ENCODE measurements at places on chromosomes 11 and 22.

DNA sequence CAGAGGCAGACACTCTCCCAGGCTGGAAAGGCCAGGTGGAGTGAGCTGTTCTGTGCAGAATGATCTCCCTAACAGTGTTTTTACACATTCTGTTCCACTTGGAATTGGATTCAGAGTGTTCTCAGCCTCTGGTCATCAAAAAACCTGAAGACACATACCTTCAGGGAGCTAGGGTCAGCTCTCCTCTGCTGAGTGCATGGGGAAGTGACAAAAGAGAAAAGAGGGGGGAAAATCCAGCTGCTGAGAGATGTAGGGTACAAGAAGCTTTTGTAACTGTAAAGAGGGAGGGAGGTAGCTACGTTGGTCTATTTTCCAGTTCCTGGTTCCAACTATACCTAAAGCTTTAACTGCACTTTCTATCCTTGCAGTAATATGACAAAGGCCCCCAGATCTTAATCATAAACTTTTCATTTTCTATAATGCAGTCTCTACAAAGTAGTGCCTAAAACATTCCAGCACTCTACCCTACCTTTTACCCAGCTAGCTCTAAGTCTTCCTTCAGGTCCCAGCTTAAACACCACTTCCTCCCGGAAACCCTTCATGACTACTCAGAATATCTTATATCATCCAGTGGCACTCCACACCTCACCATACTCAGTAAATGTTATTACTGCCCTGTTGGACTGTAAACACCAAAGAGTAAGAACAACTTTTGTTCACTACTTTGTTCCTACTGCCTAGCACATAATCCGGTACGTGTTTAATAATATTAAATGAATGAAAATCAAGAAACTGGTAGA, 9.2 kb downstream of the MAPK1 start:
- no peak for DNase-seq
- no peaks in the 10 kb centered on the region for H3K36me3 ChIP-seq
- no peak overlapping the region for H3K27ac ChIP-seq
- no peaks in the 10 kb centered on the region for H3K27me3 ChIP-seq
- no peak overlapping the region for H3K4me3 ChIP-seq
- H3K4me1 ChIP-seq, result peaks cover 82% of the 10 kb centered on the region

DNA sequence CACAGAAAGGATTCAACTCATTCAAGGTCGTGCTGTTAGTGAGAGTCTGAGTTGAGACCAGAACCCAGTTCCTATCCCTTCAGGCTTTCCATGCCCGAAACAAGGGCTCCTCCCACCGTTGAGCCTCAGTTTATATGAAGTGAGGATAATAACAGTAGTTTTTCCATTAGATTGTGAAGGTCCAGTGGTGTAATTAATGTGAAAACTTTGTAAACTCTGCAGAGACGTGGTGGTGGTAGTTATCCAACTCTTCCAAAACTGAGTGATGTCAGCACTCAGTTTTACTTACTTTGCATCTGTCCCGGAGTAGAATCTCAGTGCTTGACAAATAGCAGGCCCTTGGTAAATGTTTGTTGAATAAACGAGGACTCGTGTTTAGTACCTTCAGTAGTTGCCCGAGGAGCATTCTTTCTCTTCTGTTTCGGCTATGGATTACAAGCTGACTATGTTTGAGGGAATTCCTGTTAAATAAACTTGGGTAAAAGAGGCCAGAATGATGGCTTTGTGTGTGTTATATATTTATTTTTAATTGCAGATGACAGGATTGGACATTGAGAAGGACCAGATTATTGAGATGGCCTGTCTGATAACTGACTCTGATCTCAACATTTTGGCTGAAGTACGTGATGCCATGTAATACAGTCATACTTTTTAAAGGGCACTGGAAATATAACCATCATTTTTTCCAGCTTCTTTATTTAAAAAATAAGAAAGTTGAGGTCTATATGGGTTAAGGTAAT, 1.0 kb downstream of the REXO2 start:
- DNase-seq, result no peak
- peak overlapping the region; percentile 87 for H3K27ac ChIP-seq
- H3K4me3 ChIP-seq, result peak overlapping the region; percentile 78
- no peaks in the 10 kb centered on the region for H3K36me3 ChIP-seq
- H3K4me1 ChIP-seq, result peaks cover 29% of the 10 kb centered on the region

DNA sequence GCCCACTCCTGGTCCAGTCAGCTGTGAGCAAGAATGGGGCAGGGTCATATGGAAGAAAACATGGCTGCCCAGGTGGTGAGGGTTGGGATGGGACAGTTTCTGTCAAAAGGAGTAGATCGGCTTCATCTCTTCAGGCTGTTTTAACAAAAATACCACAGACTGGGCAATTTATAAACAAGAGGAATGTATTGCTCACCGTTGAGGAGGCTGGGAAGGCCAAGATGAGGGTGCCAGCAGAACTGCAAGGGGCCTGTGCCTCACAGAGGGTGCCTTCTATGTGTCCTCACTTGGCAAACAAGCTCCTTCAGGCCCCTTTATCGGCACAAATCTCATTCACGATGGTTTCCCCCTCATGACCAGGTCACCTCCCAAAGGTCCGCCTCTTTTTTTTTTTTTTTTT, 18.1 kb upstream of the RELT start:
- no peaks in the 10 kb centered on the region for H3K4me1 ChIP-seq
- no peaks in the 10 kb centered on the region for H3K36me3 ChIP-seq
- H3K27ac ChIP-seq, result no peak overlapping the region
- no peak overlapping the region for H3K4me3 ChIP-seq
- no peak for DNase-seq

- no peak overlapping the region for H3K27ac ChIP-seq
- no peaks in the 10 kb centered on the region for H3K27me3 ChIP-seq
- no peaks in the 10 kb centered on the region for H3K36me3 ChIP-seq
Observed at GRCh38 chr11:29507376-29507775, 509.5 kb downstream of the KCNA4 start.

- H3K4me1 ChIP-seq, result no peaks in the 10 kb centered on the region
- no peak overlapping the region for H3K4me3 ChIP-seq
- no peaks in the 10 kb centered on the region for H3K36me3 ChIP-seq
- no peak for DNase-seq
- H3K27ac ChIP-seq, result no peak overlapping the region
Observed at GRCh38 chr11:58494101-58494500, 13.8 kb downstream of the OR5B21 start.

DNA sequence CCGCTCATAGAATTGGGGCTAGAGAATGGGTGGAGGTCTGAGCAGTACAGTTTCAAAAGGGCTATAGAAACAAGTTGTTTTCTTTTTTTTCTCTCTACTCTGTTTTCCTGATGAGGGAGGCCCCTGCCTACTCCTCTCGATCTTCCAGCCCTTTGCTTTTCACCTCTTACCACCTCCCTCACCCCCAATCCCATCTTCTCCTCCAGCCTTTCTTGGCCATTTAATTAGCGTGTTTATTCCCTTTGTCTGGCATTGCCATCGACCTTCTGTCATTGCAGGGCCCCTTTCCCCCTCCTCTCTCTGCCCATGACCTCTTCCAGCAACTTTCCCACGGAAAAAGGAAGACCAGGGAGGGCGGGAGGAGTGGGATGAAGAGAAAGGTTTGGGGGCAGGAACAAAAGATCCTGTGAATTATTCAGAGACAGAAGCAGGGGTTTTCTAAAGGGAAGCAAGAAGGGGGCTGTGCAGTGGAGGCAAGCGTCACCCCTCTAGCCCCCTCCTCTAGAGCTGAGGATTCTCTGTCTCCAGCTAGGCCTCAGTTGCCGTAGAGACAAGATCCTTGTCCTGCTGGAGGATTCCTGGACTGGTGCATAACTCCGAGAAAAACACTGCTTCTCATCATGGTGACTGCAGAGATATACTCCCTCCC, 12.9 kb downstream of the DTX4 start:
- DNase-seq, result no peak
- no peaks in the 10 kb centered on the region for H3K36me3 ChIP-seq
- H3K4me1 ChIP-seq, result peaks cover 26% of the 10 kb centered on the region
- H3K27me3 ChIP-seq, result no peaks in the 10 kb centered on the region
- no peak overlapping the region for H3K4me3 ChIP-seq

DNA sequence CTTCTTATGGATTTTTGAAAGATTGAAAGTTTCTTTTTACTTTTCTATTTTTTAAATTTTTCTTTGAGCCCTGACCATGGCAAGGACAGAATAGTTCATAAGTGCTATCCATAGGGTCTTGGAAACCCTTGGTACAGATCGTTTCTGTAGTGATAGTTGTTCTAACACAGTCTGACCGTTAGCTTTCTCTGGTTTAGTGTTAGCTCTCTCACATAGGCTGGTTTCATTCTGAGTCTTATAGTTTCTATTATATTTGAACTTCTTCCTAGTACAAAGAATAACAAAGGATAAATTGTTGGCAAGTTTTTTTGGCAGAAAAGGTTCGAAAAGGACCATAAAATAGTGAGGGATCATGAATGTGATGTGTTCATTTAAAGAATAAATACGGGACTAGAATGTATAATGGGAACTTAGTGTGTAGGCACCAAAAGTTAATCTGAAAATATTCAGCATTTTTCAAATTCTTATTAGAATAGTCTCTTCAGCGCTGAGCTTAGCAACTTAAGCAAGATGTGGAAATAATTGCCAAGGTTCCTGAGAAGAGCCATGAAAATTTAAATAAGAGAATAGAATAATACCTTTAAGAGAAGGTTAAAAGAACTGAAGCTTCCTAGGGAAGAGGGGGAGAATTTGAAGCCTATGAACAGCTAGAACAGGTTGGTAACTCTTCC, 24.1 kb downstream of the FDX1 start:
- no peak overlapping the region for H3K27ac ChIP-seq
- H3K4me1 ChIP-seq, result no peaks in the 10 kb centered on the region
- no peaks in the 10 kb centered on the region for H3K36me3 ChIP-seq

DNA sequence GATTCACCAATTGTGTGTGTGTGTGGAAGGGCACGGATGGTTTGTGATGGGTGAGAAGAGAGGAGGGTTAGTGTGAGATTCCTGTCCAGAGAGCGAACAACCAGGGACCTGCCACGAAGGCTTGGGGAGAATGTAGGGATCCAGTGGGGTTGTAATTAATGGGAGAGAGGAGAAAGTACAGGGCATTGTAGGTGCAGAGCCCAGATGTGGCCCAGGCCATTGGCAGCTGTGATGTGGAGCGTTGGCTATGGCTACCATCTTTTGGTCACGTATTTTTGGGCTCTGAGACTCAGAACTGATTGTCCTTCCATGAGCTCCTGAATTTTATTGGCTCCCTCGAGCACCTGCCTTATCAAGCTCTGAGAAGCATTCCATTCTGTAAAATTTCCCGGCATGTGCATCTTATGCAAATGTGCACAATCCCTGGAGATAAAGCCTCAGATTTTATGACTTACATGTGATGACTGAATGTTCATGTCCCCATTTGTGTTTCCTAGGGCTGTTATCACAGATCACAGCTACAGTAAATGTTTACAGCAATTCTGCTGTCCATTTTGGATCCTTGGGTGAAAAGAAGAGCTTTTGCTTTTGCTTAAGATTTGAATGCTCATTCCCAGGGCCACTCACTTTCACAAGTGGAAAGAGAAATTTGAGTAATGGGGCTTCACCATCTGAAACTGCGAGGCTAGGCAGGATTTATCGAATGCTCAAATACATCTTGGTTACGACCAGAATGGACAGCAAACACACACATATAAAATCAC, 33.1 kb downstream of the SLC5A1 start:
- no peak overlapping the region for H3K27ac ChIP-seq
- H3K4me3 ChIP-seq, result no peak overlapping the region
- no peaks in the 10 kb centered on the region for H3K27me3 ChIP-seq
- no peak for DNase-seq
- no peaks in the 10 kb centered on the region for H3K36me3 ChIP-seq
- H3K4me1 ChIP-seq, result no peaks in the 10 kb centered on the region

GRCh38 chr11:57566905-57567514, 462 bp downstream of the UBE2L6 start:
- H3K4me3 ChIP-seq, result peak overlapping the region; percentile 69
- no peaks in the 10 kb centered on the region for H3K36me3 ChIP-seq
- H3K27ac ChIP-seq, result peak overlapping the region; percentile 93
- no peak for DNase-seq

DNA sequence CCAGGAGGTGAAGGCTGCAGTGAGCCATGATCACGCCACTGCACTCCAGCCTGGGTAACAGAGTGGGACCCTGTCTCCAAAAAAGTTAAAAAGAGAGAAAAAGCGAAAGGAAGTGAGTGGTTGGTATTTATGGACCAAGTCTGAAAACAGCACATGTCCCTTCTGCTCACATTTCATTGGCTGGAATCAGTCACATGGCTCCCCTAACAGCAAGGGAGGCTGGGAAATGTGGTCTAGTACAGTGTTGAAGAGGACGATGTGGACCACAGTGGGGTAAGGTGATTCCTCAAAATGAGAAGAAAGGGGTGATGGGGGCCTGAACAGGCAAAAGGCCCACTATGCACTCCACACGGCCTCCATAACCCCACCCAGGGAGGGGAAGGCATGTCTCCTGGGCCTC, 32.5 kb upstream of the SMTN start:
- no peaks in the 10 kb centered on the region for H3K36me3 ChIP-seq
- DNase-seq, result no peak
- peak overlapping the region; percentile 21 for H3K27ac ChIP-seq
- H3K4me3 ChIP-seq, result no peak overlapping the region

DNA sequence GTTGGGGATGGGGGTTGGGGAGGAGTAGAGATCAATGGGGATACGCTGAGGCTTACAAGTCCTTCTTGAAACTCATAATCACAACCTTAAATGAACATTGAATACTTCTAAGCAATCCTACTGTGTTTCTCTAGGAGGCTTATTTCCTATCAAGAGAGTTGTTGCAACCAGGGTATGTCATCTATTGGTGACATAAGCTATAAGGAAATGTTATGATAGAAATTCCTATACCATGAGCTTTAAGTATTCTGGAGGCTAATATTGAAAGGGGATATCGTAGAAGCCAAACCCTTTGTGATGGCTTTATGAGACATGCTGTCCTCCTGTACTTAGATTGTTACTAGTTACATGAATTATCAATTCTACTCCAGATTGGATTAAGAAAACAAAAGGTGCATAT, 72.9 kb downstream of the DKK3 start:
- H3K4me1 ChIP-seq, result no peaks in the 10 kb centered on the region
- H3K27ac ChIP-seq, result no peak overlapping the region
- H3K27me3 ChIP-seq, result no peaks in the 10 kb centered on the region
- no peak for DNase-seq

DNA sequence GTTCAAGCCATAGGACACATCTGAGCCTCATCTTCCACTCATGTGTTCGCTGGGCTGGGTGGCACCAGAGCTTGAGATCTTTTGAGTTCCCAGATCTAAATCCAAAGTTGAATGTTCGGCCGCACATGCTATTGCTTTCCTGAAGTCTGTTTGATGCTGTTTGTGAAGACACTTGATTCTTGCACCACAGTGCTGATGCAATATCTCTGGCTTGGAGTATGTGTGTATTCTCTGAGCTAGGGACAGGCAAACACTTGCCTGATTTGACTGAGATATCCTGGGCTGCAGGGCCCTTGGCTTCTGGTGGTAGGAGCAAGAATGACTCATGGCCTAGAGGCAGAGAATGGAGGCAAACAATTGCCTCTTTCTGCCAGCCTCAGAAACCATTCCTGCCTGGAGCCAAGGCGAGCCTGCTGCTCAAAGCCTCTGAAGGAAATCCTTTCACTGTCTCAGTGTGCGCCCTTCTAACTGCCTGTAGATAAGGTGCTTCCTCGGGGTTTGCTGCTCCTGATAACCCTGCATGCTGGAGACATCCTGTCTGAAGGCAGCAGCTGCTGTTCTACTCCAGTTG, 73.0 kb downstream of the CYB5R2 start:
- no peak overlapping the region for H3K27ac ChIP-seq
- peaks cover 37% of the 10 kb centered on the region for H3K4me1 ChIP-seq
- DNase-seq, result no peak
- H3K4me3 ChIP-seq, result no peak overlapping the region
- no peaks in the 10 kb centered on the region for H3K27me3 ChIP-seq

- H3K36me3 ChIP-seq, result no peaks in the 10 kb centered on the region
- H3K4me3 ChIP-seq, result no peak overlapping the region
- no peak for DNase-seq
- no peak overlapping the region for H3K27ac ChIP-seq
- H3K27me3 ChIP-seq, result no peaks in the 10 kb centered on the region
Observed at GRCh38 chr11:69654660-69655478, 13.9 kb downstream of the CCND1 start.

Data from vagina (tissue), 2 donors.